Astrocyte of the cerebellum (primary cell): ENCODE measurements at places on chromosomes 5 and 9.

GRCh38 chr9:73270967-73271721 lies 119.5 kb downstream of the ANXA1 start:
- DNase-seq = peak; percentile 83

DNA sequence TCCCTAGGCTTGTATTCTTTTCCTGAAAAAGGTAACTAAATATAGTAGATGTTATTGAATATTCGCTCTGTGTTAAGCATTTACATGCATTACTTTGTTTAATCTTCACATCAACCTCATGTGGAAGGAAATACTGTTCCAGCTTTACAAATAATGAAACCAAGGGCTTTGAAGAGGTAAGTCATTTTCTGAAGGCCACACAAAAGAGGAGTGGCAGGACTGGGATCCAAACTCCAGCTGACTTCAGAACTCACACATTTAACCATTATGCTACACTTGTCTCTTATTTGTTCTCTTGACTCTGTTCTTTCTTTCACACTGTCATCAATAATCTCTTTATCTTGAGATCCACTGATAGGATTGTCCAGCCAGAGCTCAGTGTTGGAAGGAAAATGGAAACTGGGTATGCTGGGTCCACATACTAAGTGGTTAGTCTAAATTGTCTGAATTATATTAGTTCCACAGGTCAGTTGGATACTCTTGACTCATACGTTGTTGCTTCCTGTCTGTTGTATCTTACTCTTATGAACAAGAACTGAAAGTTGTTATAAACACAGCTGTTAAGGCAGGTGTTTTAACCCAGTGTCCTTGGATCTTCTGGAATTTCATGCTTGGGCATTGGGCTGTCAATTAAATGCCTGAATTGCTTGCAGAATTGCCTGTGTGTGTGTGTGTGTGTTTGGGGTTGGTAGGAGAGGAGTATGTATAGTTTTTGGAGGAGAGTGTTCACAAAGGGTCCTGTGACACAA lies 65.6 kb downstream of the TLE4 start:
- no peak for DNase-seq

- DNase-seq = no peak
These were observed 1.5 kb upstream of the ANKH start for GRCh38 chr5:14873093-14873492.

DNA sequence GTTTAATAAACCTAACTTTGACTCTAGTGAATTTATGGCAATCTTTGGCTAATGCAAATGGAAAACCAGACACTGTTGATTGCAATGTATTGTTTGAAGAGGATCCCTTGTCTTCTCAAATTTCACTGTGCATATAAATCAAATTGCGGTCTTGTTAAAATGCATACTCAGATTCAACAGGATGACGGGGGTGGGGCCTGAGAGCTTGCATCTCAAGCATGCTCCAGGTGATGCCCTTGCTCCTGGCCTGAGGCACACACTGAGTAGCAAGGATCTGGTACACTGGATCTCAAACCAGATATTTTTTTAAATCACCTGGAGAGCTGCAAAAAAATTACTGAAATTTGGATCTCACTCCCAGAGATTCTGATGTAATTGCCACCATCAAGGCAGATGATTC lies 463.7 kb downstream of the DNAH5 start:
- DNase-seq = no peak

DNA sequence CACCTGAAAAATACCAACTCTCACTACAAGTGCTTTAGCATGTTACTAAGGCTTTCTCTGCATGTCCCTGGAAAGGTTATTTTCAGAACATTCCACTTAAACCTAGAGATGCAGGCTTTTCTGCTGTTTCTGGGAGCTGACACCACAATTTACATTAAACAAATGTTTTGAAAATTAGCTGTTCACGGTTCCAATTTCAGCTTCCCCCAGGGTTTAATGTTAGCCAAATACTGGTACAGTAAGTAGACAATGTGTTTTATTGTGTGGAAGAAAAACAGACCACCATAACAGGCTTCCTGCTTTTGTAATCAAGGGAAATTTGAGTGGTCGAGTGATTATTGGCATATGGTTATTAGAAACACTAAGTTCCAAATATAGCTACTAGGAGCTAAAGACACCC lies 32.0 kb downstream of the MACROH2A1 start:
- DNase-seq = peak; percentile 61
